C1 segment of cervical spinal cord (tissue), 14 donors: ENCODE measurements at places on chromosomes 11 and 22.

DNA sequence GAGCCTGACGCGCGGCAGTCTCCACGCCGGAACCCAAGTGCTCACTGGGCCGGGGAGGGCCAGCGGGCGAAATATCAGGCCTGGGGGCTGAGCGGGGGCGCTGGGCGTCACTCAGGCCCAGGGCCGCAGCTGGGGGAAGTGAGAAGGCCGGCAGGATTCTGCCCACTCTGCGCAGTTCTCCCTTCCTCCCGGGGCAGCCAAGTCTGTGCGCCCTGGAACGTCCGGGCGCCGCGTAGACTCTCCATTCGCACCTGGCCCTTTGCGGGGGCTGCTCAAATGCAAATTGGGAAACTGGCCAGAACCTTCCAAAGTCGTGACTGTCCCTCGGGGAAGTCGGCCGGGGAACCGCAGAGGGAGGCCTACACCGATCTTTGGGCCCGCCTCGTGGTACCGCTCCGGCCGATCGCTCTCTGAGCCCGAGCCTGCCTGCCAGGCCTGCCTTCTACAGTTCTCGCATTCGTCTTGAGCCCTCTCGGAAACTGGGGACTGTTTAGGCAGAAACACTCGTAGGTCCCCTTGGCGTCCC lies 2.2 kb upstream of the SLC6A5 start:
- DNase-seq: no peak

- DNase-seq: peak; percentile 41
These were observed 101.1 kb upstream of the PITPNB start for GRCh38 chr22:28019881-28020861.

- DNase-seq: no peak
These were observed 400.1 kb downstream of the TMEM135 start for GRCh38 chr11:87437844-87438223.

DNA sequence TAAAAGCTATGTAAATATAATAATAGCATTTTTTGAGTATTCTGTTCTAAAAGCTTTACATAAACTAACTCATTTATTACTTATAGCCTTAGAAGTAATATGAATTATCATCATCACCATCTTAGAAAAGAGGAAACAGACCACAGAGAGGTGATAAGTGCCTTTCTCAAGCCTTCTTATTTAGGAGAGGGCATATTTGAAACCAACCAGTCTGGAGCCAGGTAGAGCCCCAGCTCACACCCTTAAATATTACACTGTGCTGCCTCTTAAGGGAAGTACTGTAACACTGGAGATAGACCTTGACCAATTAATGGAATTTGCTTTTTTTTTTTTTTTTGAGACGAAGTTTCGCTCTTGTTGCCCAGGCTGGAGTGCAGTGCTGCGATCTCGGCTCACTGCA lies 2.3 kb downstream of the BCO2 start:
- DNase-seq: no peak

GRCh38 chr22:20741008-20741633 lies 32.8 kb upstream of the SERPIND1 start:
- no peak for DNase-seq

DNA sequence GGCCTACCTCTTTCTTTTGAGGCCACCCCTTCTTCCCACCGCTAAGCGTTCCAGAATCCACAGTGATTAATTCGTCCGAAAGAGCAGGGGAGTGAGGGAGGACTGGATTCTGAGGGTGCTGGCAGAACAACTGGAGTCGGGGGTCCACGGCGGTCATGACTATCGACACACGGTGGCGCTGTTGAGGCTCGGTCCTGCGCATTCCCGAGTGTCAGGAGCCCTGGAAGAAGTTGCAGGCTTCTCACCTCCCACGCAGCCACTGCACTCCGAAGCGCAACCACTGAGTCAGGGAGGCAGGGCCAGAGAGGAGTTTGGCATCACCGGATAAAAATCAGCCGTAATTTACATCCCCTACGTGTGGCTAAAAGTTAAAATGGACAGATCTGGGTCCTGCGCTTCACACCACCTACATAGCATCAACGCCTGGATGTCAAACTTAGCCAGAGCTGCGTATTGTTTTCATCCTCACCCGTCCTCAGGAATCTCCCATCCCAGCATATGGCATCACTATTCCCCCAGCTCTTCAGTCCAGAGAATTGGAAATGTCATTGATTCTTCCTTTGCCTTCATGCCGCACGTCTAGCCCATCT lies 10.7 kb upstream of the CTSF start:
- peak; percentile 61 for DNase-seq

GRCh38 chr11:11958403-11959231 lies 49.8 kb downstream of the DKK3 start:
- DNase-seq: no peak

- DNase-seq: no peak
These were observed at the start of gene OR51E2 for GRCh38 chr11:4697585-4697984. Gene OR51E2 (minus strand): TSS chr11:4697853. CDS start chr11:4682711, 15,142 bp downstream.

GRCh38 chr11:31804312-31805036 lies 6.6 kb downstream of the PAX6 start:
- DNase-seq: no peak

DNA sequence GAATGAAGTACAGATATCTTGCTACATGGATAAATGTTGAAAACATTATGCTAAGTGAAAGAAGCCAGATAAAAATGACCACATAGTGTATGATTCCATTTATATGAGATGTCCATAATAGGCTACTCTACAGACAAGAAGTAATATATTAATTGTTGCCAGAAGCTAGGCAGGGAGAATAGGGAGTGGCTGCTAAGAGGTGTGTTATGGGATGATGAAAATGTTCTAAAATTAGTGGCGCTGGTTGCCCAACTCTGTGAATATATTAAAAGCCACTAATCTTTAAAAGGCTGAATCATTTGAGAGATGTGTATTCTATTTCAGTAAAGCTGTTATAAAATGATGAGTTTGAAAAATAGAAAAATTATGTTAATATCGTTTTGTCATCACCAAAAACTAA lies 144.4 kb downstream of the NCAM1 start:
- DNase-seq: no peak

GRCh38 chr11:47686151-47686550 lies 29.0 kb downstream of the AGBL2 start:
- DNase-seq: no peak
